Progenitor cell of endocrine pancreas (in vitro differentiated cells): ENCODE measurements at places on chromosomes 7 and 10. TPM values are rescaled to one million over a fixed set of nuclear protein-coding genes. Genes with fewer than 3 reads are reported as not detected.
A peak's percentile ranks its signal among the peaks of the same experiment; 100 is the strongest.

DNA sequence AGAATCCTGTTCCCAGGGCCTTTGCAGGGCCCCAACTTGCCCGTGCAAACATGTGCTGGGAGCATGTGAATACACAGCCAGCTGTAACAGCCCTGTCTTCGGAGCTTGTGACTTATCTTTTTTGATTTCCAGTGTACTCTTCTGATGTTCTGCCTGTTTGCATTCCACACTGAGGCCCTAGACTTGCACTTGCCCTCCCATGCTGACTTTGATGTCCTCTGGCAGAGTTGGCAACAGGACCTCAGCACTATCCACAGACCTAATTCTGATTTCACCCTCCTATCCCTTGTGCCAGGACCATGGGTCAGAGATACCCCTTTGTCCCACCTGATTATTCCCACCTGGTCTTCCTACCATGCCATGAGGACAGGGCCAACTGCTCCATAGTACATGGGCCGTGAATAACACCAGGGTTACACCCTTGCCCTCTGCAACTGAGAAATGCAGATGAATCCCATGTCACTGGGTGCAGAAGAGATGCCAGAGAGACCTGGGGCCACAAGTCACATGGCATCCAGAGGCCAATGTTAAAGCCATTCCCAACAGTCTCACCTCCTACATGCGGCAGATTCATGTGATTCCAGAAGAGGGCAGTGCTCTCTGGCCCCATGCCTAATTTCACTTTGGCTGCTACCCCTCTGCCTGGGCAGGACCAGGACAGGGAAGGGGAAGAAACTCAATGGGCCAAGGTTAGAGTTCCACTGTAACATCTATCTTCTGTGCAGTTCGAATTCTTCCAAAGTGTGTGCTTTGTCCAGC lies 43.0 kb downstream of the SCRN1 start:
- no peaks in the 10 kb centered on the region for H3K27me3 ChIP-seq
- H3K36me3 ChIP-seq: peaks cover 23% of the 10 kb centered on the region
- H3K4me1 ChIP-seq: peaks cover 3% of the 10 kb centered on the region
- DNase-seq: no peak
- H3K27ac ChIP-seq: no peak overlapping the region
- H3K4me3 ChIP-seq: no peak overlapping the region

- no peaks in the 10 kb centered on the region for H3K27me3 ChIP-seq
- no peak for DNase-seq
- peaks cover 16% of the 10 kb centered on the region for H3K36me3 ChIP-seq
- no peaks in the 10 kb centered on the region for H3K4me1 ChIP-seq
- H3K4me3 ChIP-seq: no peak overlapping the region
- H3K27ac ChIP-seq: no peak overlapping the region
Observed at GRCh38 chr7:157211690-157212089, 73.0 kb downstream of the UBE3C start.

- H3K36me3 ChIP-seq: no peaks in the 10 kb centered on the region
- peak overlapping the region; percentile 92 for H3K27ac ChIP-seq
- H3K4me1 ChIP-seq: peaks cover 19% of the 10 kb centered on the region
- H3K27me3 ChIP-seq: peaks cover 2% of the 10 kb centered on the region
- no peak for DNase-seq
Observed at GRCh38 chr7:73844848-73845460, 2.6 kb upstream of the METTL27 start.

DNA sequence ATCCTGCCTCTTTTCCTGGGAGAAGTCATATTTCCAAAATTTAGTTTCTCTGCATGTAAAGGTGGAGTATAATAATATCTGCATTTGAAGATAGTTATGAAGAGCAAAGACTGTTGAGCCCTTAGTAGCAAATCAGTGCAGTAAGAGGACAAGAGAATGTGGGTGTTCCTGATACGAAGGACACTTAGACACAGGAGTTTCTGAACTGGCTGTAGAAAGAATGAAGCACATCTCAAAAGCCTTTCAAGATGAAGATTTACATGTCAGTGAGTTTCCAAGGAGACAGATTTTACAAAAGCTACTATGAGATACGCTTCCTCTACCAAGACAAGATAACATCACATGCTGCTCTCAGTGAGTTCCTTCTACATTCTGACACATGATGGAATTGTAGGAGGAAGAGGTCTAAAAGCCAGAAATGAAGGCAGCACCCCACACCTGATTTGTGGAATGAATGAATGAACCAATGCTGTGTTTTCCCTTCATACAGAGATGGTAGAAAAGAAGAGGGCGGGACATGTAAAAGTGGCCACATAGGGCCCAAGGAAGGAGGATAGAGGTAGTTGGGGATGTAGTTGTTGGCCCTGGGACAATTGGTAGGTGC lies 173.6 kb upstream of the PDE1C start:
- peaks cover 14% of the 10 kb centered on the region for H3K27me3 ChIP-seq

- no peak overlapping the region for H3K27ac ChIP-seq
- DNase-seq: no peak
- peaks cover 3% of the 10 kb centered on the region for H3K27me3 ChIP-seq
- peaks cover 9% of the 10 kb centered on the region for H3K4me1 ChIP-seq
- no peak overlapping the region for H3K4me3 ChIP-seq
Observed at GRCh38 chr10:71880425-71881306, 29.6 kb upstream of the PSAP start.

GRCh38 chr10:23918839-23919238 lies 290.1 kb upstream of the KIAA1217 start:
- no peak for DNase-seq
- peaks cover 15% of the 10 kb centered on the region for H3K4me1 ChIP-seq
- H3K36me3 ChIP-seq: peaks cover 1% of the 10 kb centered on the region
- H3K27me3 ChIP-seq: peaks cover 3% of the 10 kb centered on the region
- no peak overlapping the region for H3K27ac ChIP-seq

DNA sequence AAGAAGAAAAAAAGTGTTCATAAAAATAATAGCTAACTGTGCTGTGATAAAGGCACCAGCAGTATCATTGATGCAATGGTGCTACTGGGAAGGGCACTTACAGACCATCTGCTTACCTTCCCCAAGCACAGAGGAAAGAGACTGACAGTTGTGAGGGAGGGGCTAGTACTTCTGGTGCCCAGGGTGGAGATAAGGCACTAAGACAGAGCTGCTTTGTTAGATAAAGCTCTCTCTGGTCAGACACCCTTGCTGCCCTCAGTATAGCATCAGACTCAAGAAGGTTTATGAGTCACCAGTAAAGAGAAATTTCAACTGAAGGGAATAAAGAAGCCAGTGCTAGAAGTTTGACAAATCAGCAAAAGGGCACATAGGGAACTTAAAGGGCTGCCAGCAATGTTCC lies 325.6 kb downstream of the HPSE2 start:
- H3K27me3 ChIP-seq: no peaks in the 10 kb centered on the region
- H3K4me1 ChIP-seq: peaks cover 4% of the 10 kb centered on the region
- H3K27ac ChIP-seq: no peak overlapping the region
- DNase-seq: no peak

DNA sequence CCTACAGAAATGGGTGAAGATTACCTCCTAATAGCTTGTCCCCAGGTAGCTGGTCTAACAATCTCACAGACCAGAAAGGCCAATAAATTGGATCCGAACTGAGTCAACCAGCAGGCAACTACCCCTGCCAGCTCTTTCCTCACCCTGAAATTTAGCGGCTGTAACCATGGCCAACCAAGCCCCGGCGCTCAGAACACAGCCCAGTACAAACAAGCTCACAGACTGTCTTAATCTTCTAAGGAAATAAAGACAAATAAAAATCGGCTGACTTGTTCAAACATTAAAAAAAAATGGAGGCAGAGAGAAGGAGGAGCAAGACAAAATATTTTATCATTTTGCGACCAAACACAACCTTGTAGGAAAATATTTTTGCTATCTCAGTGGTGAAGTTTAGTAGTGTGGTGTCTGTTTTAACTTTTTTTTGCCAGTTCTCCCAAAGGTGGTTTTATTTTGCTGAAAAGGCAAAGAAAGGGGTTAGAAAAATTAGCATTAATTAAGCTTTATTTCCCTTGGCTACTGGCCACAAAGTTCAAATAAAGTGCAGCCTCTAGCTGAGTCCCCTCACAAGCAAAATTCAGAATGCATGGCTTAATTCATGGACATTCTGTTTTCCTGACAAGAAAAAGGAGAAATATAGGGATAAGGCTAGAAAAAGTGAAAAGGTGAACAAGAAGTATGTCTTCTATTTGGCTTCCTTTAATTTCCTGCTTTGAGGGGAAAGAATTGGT lies 313.0 kb upstream of the NPVF start:
- no peak overlapping the region for H3K27ac ChIP-seq
- no peak for DNase-seq
- peaks cover 18% of the 10 kb centered on the region for H3K27me3 ChIP-seq
- H3K4me3 ChIP-seq: no peak overlapping the region
- H3K4me1 ChIP-seq: peaks cover 9% of the 10 kb centered on the region

DNA sequence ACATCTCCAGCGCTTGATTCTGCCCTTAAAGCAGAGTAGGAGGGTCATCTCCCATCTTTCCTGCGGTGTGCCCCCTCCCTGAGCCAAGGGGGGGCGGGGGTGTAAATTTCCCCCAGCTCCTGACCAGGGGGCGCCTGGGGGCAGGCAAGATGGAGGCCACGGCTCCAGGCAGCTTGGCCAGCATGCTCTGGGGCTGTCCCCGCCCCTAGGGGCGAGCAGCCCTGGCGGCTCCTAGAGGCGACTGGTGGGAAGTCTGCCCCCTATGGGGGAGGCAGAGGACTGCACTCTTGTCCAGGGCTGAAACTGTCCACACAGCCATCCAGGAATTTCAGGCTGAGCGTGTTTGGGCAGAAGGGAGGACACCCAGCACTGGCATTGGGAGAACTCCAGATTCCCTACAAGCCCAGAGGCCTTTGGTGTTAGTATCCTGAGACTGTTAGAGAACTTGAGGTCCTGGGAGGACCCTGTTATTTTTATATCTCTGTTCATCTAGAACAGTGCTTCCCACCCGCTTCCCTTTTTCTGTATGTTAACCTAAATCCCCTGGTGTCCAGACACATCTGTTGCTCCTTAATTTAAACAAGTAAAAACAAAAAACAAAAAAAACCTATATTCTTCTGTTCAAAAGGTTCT lies 4.6 kb downstream of the STRA8 start:
- peaks cover 6% of the 10 kb centered on the region for H3K27me3 ChIP-seq
- no peak overlapping the region for H3K4me3 ChIP-seq
- H3K4me1 ChIP-seq: no peaks in the 10 kb centered on the region
- DNase-seq: no peak

- H3K36me3 ChIP-seq: no peaks in the 10 kb centered on the region
- no peaks in the 10 kb centered on the region for H3K27me3 ChIP-seq
- H3K27ac ChIP-seq: no peak overlapping the region
- no peak for DNase-seq
- H3K4me1 ChIP-seq: peaks cover 38% of the 10 kb centered on the region
Observed at GRCh38 chr7:16648551-16648950, 2.6 kb downstream of the BZW2 start.

DNA sequence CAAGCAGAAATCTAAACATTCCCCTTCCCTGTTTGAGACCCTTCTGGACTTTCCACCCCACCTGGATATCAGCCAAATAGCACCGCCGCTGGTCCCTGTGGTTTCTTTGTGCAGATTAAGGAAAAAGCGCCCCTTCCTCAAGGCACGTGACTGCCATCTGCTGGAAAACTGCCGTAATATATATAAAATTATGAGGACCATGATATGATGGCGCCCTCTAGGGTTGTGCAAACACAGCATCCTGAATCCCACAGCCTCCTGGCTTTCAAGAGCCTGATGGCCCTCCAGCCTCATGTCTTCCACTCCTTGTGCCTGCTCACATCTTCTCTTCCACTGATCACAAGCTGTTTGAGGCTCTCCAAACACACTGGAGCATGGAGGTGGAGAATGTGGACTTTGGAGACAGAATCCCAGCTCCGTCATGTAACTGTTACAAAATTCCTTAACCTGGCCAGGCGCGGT lies 121.3 kb downstream of the MYL10 start:
- peaks cover 2% of the 10 kb centered on the region for H3K4me1 ChIP-seq
- DNase-seq: peak; percentile 63
- peak overlapping the region; percentile 59 for H3K27ac ChIP-seq
- H3K27me3 ChIP-seq: peaks cover 3% of the 10 kb centered on the region

DNA sequence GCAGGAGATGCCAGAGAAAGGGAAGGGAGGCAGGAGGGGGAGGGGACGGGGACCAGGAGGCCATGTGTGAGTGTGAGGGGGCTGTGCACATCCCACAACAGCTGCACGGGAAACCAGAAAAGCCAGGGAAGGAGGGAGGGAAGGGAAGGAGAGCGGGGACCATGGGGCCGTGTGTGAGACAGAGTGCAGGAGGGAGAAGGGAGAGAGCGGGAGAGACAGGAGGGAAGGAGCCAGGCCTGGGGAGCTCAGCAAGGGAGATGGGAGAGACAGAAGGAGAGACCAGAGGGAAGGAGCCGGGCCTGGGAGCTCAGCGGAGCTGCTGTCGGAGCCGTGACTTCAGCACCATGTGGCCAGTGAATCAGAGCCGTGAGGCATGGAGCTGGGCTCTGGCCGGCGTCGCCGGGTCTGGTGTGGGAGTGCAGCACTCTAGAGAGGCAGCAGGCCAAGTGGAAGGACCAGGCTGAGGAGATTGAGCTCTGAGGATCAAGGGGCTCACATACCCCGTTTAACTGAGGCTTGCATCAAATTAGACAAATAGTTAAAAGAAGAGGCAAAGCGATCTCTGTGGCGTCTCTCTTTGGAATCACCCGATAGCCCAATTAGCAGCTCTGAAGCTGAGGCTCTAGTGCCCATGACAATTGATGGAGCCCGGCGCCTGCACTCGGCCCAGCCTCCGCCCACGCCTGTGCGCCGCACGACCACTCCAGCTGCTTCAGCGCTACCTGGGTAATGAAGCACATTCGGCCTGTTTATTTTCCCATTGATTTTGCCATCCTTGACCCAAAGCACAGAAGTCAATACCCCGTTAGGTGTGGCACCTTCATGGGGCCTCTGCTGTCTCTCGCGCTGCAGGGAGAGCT lies 150.4 kb downstream of the MAD1L1 start:
- H3K36me3 ChIP-seq: peaks cover 4% of the 10 kb centered on the region
- no peak overlapping the region for H3K27ac ChIP-seq
- H3K4me3 ChIP-seq: no peak overlapping the region
- peaks cover 18% of the 10 kb centered on the region for H3K4me1 ChIP-seq
- no peak for DNase-seq

DNA sequence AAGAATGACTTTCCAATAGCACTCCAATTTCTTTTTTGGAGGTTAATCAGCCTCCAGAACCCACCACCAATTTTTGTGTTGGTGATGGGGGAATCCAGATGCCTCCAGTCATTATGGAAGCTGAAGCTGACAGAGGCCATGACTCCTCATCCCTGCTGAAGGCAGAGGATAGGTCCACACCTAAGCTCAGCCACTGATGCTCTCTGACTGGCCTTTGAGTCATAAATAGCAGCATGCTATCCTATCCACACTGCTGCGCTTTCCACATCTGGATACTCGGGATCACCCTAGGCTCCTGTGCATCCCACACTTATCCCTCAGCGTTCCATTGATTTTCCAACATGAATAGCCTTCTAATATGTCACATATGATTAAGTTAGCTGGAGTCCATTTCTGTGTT lies 124.2 kb downstream of the TES start:
- H3K27me3 ChIP-seq: peaks cover 5% of the 10 kb centered on the region
- no peaks in the 10 kb centered on the region for H3K36me3 ChIP-seq
- peaks cover under 1% of the 10 kb centered on the region for H3K4me1 ChIP-seq

CCDC146 gene
- total RNA-seq: 14.8 TPM in 2 replicates

PTPRZ1 gene
- total RNA-seq: 0.74 and 1.6 TPM in 2 replicates

TSPAN13 gene
- 112 and 116 TPM in 2 replicates for total RNA-seq

GPR85 gene
- total RNA-seq: 0.20 and 0.36 TPM in 2 replicates
